T-helper 17 cell (primary cell): ENCODE measurements at places on chromosomes 2 and 18.

- DNase-seq, result no peak
Measured at GRCh38 chr2:62089658-62090057, 106.3 kb upstream of the B3GNT2 start.

- DNase-seq, result no peak
Measured at GRCh38 chr2:21710031-21710430, 586.3 kb downstream of the TDRD15 start.

DNA sequence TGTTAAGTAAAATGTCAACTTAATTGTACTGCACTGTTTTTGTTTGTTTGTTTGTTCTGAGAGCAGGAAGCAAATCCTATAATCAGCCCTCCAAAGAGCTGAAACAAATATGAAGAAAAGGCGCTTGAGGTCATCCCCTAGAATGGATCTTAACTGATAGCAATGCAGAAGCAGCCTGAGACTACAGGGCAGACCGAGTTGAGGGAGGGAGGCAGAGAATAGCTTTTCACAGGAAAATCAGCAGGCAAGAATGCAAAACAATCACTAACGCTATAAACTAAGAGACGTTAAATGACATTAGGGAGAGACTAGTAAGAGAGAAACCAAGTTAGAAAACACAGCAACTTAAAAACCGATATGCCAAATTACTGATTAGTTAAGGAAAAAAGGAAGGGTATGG lies 37.2 kb downstream of the GALNT1 start:
- DNase-seq, result no peak

DNA sequence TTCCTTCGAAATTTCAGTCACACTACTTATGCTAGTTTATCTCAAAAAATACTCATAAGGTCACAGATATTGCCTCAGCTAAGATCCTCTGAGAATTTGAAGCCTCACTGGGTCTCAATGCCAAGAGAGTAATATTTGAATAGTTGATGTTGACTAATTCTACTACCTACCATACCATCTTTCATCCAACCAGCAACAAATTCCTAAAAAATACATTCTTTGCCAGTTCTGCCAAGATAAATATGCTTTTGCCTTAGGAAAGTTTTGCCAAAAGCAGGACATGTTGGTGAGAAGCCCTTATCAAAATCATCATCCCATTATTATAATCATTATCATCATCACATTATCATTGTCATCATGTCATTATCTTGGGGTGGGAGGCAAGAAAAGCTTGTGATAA lies 544.6 kb upstream of the ZEB2 start:
- no peak for DNase-seq

DNA sequence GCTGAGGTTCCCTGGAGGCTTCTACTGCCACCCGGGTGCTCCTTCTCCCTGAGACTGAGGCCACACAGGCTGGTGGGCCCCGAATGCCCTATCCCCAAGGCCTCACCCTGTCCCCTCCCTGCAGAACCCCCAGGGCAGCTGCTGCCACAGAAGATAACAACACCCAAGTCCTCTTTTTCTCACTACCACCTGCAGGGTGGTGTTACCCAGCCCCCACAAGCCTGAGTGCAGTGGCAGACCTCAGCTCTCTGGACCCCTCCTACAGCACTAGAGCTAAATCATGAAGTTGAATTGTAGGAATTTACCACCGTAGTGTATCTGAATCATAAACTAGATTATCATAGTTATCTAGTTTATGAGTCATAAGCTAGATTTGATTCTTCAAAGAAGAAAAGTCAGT lies 7.3 kb upstream of the CENPA start:
- DNase-seq, result no peak

- DNase-seq, result no peak
Measured at GRCh38 chr2:10279472-10279870, 23.2 kb upstream of the HPCAL1 start.

GRCh38 chr2:62738981-62739936 lies 33.7 kb downstream of the EHBP1 start:
- DNase-seq, result no peak

GRCh38 chr2:226687641-226688253 lies 111.9 kb downstream of the IRS1 start:
- DNase-seq, result no peak

DNA sequence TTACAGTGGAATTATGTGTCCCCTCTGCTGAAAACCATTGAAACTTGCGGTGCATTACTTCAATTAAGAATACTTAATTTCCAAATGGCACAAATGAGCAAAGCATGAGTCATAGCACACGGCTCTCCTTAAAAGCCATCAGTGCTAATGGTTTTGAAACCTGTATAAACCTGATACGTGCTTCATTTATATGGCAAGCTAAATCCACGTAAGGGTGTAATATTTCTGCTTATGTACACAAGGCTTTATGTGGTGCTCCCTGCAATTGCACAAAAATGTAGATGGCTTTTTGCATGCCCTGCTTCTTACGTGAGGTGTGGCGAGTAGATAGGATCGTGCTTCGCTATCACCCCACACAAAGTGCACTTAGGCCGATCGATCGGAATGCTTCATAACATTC lies 840.9 kb downstream of the GALR1 start:
- DNase-seq, result no peak

- DNase-seq, result no peak
Measured at GRCh38 chr18:48869591-48869990, 81.2 kb downstream of the SMAD7 start.

DNA sequence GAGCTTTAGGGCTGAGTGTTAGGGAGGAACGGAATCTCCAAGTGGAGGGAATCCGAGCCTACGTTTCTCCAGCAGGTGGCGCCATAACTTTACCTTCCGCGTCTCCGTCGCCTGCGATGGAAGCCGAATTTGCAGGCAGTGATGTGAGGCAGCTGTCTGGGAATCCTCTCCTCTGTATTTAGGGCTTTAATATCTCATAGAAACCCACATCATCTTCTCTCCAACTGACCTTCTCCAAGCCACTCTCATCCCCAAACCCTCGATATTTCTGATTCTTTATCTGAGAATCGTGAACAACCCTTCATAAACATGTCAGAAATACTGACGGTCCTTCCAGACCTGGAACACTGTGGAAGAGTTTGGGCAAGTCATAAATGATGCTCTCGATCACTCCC lies 27.5 kb downstream of the SIX2 start:
- DNase-seq, result peak; percentile 43

GRCh38 chr18:51614033-51614432 lies 416.6 kb upstream of the MEX3C start:
- no peak for DNase-seq

- DNase-seq, result no peak
Measured at GRCh38 chr2:80091237-80091636, 213.3 kb downstream of the LRRTM1 start.

- DNase-seq, result no peak
Measured at GRCh38 chr2:240739797-240740196, 48.1 kb downstream of the AQP12A start.

- DNase-seq, result no peak
Measured at GRCh38 chr18:11667578-11667977, 21.5 kb upstream of the GNAL start.

DNA sequence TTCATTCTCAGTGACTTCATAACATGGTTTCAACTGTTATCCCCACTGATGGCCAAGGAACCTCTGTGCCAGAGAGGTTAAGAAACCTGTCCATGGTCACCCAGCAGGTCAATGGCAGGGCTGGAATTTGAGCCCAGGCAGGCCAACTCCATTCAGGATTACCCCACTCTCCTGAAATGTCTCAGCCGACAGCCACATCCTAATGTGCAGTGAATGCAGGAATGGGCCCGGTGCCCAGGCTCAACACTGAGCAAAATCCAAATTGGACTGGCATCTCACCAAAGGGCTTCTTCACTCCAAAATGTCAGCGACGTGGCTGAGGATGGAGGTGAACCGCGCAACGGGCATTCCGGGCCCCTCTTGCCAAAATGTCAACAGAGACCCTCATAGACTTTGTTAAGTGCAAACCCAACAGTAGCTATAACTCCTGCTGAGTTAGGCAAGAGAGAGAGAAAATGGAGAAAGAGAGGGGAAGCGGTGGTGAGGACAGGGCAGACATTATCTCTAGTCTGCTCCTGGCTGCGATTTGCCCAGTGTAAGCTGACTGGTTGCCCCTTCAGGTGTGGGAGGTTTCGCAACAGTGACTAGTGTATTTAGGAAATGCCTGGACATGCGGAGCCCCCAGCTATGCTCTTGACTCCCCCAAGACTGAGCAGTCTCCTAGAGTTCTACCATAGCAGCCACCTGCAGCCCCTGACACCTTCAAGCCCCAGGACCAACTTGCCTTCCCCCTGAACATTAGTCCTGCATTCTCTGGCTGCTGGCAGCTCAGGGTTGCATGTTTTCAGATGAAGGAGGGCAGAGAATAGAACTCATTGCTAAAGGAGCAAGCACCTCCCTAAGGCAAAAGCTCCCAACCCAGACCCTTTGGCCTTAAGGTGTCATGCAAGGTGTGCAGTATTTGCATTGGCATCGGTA lies 167.7 kb downstream of the ANAPC1 start:
- DNase-seq, result no peak

DNA sequence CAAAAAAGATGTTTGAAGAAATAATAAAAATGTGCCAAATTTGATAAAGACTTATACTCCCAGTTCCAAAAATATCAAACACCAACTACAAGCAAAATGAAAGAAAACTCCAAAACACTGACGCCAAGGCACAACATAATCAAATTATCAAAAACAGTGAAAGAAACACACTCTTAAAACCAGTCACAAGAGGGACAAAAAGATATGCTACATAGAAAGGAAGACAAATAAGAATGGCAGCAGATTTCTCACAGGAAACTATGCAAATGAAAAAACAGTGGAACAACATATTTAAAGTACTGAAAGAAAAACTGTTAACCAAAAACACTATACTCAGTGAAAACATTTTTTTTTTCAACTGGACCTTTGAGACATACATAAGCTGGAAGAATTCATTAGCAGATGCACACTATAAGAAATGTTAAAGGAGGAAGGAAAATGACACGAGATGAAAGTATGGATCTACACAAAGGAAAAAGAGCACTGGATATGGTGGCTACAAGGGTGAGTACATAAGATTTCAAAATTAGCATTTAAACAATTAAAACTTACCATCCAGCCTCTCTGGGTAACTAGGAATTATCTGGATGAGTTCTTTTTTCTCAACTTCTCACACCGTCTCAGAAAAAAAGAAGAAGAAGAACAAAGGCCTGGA lies 94.0 kb upstream of the ACVR1C start:
- DNase-seq, result no peak

DNA sequence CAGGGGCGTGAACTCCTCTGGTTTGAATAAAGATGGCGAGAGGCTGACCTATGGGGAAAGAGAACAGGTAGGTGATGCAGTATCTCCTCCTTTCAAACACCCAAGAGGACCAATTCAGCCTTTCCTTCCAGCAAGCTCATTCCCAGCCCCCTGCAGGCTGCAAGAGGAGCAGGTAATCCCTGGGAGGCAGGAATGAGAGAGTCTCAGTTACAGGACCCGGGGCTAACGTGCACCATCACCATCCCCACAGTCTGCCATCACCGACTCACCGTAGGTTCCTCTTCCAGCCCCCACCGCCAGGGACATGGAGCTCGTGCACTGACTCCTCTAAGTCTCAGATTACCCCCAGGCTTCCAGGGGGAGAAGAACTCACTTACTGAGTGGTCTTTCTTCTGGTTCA lies 26.7 kb downstream of the XDH start:
- DNase-seq, result no peak

DNA sequence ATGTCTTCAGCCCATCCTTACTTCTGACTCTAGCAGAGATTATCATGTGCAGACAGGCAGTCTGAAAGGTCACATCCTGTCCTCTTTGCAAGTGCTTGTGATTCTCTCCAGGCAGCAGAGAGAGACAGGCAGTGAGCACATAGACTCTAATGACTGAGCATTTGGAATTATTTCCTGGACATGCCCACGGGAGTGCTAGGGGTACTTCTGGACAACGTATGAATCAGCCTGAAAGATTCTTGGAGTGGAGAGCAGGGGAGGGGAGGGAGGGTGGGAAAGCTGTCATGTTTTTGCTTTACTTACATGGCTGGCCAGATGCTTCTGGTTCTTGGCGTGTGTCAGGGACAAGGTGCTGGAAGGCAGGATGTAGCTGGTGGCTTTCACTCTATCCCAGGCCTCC lies 150.6 kb downstream of the RIF1 start:
- DNase-seq, result no peak

GRCh38 chr2:158189526-158189925 lies 87.8 kb downstream of the UPP2 start:
- DNase-seq, result no peak

- no peak for DNase-seq
Measured at GRCh38 chr2:147865560-147865959, 20.7 kb downstream of the ACVR2A start.

- DNase-seq, result no peak
Measured at GRCh38 chr2:49153252-49153651, 1.1 kb downstream of the FSHR start.

DNA sequence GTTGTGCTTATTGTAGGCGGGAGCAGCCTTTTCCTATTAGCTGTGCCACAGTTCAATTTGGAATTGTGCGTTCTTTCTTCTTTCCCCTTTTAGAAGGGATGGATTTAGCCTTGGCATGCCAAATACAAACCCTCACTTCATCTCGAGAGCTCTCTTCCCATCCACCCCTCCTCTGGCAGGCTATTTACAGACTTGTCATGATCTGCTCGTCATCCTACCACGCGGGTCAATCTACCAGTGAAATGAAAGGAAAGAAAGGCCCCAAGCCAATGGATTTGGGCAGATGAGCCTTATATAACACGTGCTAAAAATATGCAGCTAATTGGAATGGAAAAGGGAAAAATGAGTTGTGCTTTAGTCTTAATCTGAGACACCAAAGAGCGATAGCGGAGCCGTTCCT lies 277.5 kb downstream of the PRKCE start:
- no peak for DNase-seq

DNA sequence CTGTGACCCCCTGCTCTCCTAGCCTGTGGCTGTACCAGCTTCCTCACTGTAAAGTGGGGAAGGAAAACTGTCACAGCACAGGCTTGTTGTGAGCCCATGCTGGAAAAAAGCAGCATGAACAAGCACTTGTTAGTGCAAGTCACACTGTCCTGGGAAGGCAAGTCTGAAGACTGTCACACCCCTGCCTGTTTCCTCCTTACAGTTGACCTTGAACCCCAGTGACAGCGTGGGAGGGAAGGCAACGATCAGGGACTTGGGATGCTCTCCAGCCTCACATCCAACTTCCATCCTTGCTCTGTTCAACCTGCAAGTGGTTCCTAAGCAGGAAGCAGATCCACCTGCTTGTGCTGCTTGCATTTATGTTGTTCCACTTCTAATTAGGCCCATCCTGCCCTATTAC lies 311.3 kb upstream of the KLHL29 start:
- no peak for DNase-seq

DNA sequence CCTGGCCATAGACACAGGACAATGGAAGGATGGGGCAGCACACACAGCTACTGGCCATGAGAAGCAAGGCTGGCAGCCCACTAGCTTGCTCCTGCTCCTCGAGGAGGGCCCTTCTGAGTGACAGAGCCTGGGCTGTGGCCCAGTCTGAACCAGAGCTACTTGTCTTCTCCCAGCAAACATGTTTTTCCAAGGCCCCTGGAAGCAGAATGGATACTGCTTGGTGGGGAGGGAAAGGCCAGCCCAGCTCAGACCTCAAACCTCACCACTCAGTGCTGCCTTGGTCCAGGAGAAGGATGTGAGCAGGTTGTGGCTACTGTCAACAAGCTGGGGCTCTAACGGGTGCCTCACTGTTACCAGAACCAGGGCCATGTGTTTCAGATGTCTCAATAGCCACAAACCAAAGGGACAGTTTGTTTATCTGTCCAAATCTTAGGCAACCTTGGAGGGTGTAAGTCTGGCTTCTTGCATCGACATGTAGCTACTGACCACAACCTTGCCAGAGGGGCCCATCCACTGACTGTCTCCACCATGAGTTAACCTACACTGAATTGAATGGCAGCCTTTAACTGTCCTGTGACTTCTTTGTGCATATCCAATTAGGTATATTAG lies 98.6 kb downstream of the TGFA start:
- no peak for DNase-seq

- DNase-seq, result peak; percentile 27
Measured at GRCh38 chr2:219495531-219496122, 3.1 kb upstream of the GMPPA start.
